T-helper 2 cell (primary cell): ENCODE measurements at places on chromosomes 5 and 9.

- no peak for DNase-seq
Observed at GRCh38 chr5:1054799-1055775, 46.5 kb downstream of the NKD2 start.

DNA sequence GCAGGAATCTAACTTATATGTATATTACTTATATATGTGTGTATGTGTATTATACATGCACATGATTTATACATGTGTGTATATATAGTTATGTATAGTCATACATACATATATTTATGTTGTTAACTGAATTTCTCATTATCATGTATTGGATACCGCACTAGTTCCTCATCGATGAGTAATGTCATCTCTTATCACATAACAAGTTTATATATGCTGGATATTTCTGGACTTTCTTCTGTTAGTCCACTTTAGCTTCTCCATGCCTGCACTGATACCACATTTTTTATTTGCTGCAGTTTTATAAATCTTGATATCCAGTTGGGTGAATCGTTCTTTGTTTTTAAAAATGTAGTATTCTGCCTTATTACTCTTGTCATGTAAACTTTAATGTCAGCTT is 50.2 kb downstream of the APC start:
- no peak for DNase-seq

DNA sequence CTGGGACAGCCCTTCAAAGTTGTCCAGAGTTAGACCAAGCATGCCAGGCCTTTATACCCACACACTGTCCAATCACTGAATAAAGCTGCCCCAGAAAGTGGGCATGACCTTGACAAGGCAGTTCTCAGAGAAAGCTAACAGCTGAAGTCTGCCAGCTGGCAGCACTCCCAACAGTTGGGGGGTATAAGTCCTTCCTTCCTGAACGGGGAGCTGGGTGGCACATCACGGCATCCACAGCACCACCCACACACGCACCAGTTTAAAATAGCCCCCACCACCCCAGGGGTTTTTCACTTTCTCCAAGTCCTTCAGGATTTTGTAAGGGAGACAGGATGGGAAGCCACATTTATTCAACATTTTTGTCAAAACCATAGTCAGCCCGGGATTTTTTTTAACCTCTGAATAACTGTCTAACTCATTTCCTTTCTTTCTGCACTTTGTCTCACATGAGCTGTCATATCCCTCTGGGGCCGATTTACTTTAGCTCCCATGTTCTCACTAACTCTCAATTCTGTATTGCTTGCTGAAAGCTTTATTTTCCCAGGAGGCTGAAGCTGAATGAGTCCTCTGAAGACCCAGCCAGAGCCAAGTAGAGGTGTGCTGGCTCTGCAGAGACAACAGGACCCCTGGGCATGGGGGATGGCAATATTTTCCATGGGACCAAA is 15.4 kb downstream of the FAM81B start:
- DNase-seq: no peak

GRCh38 chr5:143229426-143229895 is 174.0 kb downstream of the NR3C1 start:
- DNase-seq: no peak

DNA sequence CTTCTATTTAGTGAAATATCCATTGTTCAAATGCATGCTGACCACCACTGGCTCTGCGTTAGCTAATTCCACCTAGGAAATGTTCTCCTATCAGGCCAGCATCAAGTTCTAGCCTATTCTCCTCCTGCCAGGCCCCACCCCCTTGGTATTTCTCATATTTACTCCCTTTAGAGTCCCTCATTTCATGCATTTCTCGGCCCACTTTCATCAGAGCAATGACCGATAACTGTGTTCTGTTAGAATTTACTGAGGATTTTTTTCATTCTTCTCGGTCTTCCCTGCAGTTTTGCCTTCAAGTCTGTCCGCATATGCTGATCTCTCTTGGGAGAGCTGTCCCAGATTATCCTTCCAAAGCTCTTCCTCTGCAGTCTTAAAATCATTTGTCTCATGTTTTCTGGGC is 143.4 kb downstream of the GOLPH3 start:
- no peak for DNase-seq

GRCh38 chr5:60687927-60688720 is 11.8 kb downstream of the DEPDC1B start:
- no peak for DNase-seq

- no peak for DNase-seq
Observed at GRCh38 chr5:60453186-60453976, 246.6 kb downstream of the DEPDC1B start.

DNA sequence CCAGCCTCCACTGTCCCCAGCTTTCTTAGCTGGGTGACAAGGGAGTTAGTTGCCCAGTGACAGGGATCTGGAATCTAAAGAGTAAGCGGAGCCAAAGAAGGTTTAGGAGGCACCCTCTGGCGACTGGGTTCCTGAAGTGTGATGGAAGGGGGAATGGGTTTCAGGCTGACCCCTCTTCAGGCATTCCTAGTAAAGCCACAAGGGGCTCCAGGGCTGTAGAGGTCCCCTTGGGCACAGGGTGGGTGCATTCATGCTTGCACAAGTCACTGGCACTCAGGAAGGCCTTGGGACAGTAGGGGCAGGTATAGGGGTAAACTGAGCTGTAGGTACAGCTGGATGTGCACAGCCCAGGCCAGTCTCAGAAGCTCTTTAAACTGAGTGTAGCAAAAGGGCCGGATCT is 74.2 kb downstream of the CPLANE1 start:
- DNase-seq: no peak

GRCh38 chr5:100860407-100860806 is 42.7 kb downstream of the ST8SIA4 start:
- no peak for DNase-seq

GRCh38 chr9:96363175-96363967 is 20.1 kb downstream of the SLC35D2 start:
- no peak for DNase-seq

- no peak for DNase-seq
Observed at GRCh38 chr9:22650946-22651345, 204.3 kb downstream of the DMRTA1 start.

DNA sequence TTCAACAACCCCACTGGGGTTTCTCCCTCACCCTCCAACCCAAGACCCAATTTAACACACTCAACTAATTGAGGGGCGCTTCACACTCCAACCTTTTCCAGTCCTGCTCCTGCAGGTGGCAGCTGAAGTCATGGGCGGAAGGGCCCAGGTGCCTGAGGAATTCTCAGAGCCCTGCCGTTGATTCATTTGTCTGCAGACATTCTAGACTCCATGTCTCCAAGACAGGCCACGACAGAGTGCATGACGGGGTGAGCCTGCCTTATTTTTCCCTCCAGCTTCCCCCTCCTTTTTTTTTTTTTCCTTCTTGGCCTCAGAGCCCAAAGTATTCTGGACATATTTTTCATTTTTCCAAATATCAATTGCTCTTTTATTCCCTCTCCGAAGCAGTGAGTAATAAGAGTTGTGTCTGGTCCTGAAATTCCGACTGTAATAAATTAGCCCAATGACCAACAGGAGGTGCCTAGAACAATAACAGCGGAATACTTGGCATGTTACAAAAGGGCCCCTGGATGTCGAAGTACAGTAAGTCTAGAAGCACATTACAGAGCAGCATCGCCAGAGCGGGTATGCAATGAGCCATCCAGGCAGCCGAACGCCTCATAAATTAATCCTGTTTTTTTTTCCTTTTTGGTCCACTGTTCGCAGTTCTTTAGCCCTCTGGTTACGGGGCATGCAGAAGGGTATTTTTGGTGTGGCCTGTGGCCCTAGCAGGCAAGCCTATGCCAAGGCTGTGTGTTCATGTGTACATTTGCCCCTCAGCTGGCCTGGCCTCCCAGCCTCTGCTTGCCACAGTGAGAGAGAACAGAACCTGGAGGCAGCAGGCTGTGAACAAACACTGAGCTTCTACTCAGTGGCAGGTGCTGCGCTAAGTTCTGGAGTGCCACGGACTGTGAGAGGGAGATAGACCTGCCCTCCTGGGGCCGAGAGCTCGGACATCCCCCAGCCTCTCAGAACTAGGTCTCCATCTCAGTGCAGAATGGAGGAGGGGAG is 8.6 kb upstream of the SMIM23 start:
- no peak for DNase-seq

- DNase-seq: peak; percentile 62
Observed at GRCh38 chr9:98315551-98316060, 60.2 kb upstream of the TBC1D2 start.

- no peak for DNase-seq
Observed at GRCh38 chr5:58382131-58382534, 77.8 kb downstream of the PLK2 start.

DNA sequence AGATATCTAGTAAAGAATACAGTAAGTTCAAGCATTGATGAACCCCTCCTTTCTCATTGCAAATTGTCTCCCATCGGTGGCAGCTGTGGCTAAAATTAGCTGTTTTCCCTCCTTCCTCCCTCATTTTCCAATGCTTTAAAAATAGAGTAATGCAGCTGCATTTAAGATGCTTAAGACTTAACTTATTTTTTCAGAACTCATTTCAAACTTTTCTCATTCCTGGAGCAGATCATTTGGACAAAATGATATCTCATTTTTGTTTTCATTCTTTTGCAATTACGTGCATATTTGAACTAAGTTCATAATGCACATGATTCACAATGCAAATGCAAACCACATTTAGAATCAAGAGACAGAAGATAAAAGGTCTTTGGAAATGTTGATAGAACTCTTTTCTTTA is 14.6 kb downstream of the HSPB3 start:
- DNase-seq: no peak

DNA sequence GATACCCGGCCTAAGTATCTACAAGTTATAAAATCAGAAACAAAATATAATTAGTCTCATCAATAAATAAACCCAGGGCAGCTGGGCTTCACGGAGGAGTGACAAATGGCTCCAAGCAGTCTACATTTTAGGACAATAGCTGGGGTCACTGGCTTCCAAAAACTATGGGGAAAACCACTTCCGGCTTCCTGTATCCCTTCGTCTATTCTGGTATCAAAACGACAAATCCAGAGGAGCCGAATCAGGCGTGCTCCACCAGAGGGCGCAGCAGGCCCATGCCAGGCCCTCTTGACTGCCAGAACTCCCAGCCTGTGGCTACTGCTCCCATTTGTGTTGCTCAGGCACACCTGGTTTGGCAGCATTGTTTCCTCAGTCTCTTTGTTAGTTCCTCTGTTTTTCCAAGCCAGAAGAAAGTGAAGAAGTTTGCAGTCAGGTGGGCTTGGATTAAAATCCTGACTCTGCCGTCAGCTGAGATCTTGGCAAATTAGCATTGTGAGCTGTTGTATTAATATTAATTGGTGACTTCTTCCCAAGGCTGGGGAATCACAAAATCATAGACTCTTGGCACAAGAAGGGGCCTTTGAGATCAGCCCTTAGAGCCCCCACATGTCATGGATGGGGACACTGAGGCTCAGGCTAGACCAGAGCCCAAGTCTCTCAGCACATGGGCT is 11.6 kb upstream of the RAB14 start:
- peak; percentile 19 for DNase-seq

DNA sequence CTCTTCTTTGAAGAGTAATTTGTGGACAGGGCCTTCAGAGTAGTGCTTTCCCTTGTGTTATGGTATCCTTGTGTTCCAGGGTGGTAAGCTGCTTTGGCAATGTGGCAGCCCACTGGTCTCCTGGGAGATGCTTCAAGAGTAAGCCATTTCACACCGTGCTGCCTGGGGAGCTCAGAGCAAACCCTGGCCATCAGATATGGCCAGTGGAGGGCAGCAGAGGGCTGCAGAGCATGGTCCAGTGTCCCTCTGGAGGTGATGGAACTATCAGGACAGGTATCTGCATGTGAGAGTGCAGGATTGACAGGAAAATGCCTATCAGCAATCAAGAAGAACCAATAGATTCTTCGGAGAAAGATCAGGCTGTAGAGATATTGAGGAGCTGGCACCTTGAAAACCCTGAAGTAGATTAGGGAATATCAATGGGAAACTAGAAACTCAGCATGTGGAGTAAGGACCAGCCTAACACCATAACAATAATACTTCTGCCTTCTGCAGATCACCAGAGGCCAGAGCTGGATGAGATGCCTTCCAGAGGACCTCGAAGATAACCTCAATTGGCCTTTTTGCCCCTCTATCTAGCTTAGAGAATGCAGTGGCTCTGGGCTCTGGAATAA is 90.8 kb downstream of the PLPPR1 start:
- no peak for DNase-seq

DNA sequence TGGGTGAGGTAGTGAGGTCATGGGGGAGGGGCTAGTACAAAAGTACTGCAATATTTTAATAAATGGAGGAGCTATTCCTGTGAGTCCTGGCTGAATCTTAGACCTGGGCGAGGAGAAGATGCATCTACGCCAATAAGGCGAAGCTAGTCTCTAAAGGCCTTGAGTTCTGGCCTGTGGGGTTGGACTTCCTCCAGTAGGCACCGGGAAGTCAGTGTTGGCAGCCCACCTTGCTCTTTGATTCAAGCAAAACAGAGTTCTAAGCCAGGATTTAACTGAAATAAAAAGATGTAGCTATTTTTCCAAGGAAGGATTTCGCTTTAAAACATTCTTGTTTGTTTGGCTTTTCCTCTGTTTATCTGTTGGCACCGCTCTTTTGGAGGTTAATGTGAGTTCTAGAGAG is 244.6 kb downstream of the KIF4B start:
- no peak for DNase-seq

DNA sequence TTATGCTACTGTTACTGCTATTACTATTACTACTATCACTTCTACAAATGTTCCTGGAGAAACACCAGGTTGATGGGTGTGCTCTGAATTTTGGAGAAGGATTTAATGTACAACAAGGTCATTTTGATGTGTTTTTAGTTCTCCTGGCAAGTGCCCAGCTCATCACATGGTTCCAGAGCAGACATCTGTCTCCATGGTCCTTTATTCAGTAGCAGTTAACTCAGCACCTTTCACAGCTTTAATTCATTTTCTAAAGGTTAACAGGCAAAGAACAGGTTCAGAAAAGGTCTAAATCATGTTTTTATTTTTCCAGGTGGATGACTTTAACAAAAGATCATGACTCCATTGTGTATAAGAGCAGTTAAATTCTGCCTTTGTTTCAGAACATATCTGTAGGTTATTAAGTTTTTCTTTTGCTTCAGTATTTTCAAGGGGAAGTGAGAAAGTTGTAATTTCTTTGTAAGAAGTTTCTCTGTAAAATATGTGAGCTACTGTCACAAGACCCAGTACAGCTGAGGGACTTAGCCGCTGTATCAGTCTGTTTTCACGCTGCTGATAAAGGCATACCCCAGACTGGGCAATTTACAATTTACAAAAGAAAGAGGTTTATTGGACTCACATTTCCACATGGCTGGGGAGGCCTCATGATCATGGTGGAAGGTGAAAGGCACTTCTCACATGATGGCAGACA is 41.9 kb downstream of the MTRR start:
- DNase-seq: no peak

DNA sequence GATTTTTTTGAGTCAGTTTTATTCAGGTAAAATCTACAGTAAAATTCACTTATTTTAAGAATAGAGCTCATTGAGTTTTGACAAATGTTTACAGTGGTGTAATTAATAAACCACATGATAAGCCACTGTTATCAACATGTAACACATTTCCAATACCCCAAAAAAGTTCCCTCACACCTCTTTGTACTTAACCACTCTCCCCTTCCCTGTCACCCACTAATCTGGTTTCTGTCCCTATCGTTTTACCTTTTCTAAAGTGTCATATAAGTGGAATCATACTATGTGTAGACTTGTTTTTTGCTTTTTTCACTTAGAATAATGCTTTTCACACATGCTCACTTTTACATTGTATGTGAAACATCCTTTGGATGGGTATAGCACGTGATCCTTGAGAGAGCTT is 127.2 kb downstream of the KDM4C start:
- DNase-seq: no peak
